NCI-H1436 treated with DMSO at 0.1 percent for 48 hours (cell line): ENCODE measurements at places on chromosomes 16 and 17.

DNA sequence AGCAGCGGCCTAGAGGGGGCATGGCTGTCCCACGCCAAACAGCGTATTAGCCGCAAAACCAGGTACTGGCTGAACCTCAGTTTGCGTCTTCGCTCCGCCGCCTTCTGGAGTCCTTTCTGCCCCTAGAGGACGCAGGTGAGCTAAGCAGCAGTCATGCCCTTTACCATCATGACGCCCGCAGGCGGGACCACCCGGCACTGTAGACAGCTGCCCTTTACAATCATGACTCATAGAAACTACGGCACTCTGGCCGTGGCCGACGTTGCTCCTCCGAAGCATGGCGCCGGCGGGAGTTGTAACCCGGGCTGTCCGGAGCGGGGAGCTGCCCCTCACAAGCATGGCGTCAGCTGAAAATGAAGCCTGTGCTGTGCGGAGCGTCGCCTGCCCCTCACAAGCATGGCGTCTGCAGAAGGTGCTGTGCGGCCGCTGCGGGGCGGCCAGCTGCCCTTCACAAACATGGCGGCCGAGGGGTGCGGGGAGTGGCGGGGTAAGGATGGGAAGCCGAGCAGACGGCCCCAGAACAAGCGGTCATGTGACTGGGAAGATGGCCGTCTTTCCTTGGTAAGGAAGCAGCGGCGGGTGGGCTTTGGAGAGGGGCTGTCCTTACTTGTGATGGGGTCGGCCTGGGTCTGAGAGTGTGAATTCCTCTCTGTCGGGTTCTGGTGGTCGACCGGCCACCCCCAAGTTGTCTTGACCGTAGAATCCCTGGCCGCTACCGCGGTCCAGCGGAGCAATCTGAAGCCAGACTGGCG lies at the start of gene VPS35L:
TSS of gene VPS35L (plus strand) at position 518 of the 752 bp plus-strand sequence. CDS start at position 545, 27 bp downstream.
- DNase-seq, result peak; percentile 93

DNA sequence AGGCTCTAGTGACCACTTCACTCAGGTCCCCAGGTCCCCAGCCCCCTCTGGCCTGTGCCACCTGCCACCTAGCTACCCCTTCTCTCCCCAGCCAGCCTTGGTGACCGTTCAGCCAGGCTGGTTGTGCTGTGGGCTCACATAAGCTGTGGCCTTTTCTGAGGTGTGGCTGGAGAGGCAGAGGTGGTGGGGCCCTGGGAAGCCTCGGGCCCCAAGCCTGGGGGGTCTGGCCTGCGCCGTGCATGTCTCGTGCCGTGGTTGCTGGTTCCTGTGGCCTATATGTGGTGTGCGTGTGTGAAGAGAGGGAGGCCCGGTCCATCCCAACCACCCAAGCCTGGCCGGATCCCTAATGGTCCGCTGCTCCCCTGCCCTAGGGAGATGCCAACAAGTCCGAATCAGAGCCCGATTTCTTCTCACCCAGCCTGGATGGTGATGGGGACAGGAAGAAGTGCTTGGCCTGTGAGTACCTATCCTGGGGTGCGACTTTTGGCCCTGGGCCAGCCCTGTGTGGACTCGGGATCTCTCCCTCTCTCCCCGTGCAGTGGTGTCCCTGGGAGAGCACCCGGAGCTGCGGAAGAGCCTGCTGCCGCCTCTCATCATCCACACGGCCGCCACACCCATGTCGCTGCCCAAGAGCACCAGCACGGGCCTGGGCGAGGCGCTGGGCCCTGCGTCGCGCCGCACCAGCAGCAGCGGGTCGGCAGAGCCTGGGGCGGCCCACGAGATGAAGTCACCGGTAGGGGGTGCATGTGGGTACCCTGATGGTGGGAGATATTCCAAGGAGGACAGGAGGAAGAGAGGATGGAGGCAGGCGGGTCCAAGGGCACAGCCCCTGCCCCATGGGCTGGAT lies 35.9 kb downstream of the CACNA1G start:
- no peak for DNase-seq

- no peak for DNase-seq
Measured at GRCh38 chr16:5875416-5875815, 777.8 kb upstream of the EEF2KMT start.

- DNase-seq, result no peak
Measured at GRCh38 chr17:35708951-35709350, 22.5 kb upstream of the RASL10B start.

- DNase-seq, result no peak
Measured at GRCh38 chr17:28720247-28720996, 637 bp downstream of the RPL23A start.

DNA sequence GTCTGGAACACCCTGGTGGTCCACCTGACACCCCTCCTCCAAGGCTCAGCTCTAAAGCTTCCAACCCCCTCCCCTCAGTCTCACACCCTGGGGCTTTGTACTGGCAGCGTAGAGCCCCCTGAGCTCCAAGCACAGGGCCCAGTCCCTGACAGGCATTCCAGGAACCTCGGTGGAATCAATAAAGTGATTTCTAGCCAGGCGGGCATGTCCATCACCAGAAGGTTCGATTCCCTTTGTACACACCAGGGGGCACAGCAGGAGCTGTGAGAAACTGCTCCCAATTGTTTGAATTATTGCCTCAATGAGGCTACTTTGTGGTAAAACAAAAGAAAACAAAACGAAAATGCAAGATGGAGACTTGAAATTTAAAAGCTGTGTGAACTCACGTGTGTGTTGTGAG lies 51.8 kb downstream of the SMPD3 start:
- no peak for DNase-seq

DNA sequence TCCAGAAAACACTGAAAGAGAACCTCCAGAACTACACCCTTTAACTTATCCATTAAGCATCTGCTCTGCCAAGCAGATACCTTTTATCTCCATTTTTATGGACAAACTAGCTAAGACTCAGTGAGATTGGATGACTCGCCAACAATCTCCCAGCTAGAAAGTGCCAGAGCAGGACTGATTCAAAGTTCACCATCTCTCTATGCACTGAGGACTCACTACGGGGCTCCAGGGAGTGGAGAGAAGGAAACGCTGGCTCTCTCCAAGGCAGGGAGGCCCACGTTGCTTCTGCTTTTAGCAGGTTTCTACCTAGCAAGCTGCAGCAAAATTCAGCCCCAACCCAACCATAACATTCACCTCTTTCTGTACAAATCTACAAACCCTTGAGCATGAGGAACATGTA lies 52.8 kb upstream of the ARHGAP44 start:
- DNase-seq, result no peak

GRCh38 chr16:48499923-48500381 lies 110.0 kb downstream of the N4BP1 start:
- no peak for DNase-seq

DNA sequence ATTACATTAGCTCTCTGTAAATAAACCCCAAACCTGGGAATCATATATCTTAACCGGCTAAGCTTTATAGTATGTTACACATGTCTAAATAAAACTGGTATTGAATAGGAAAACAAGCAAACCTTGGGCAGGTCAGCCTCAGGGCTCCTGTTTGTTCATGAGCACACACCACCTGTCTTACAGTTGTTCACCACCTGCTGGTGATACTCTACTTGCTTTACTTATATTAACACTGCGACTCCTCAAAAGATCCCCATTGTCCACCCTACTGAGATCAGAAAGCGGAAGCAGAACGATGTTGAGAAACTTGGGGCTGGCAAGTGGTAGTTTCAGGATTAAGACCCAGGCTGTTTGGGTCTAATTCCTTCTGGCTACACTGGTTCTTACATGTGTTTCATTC lies 16.4 kb downstream of the CDH13 start:
- no peak for DNase-seq

DNA sequence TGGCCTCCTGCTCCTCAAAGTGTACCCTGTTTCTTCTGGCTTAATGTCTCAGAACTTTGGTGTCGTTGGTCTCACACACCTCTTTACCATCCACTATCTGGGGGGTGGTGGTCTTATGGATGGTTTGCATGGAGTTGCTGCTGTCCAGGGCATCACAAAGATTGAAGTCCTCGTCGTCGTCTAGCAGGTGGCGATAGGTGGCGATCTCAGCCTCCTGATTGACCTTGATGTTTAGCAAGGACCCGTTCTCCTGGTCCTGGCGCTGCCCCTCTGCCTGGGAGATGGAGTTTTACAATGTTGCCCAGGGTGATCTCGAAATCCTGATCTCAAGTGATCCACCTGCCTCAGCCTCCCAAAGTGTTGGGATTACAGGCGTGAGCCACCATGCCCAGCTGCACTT lies 31.1 kb upstream of the HELZ start:
- no peak for DNase-seq

DNA sequence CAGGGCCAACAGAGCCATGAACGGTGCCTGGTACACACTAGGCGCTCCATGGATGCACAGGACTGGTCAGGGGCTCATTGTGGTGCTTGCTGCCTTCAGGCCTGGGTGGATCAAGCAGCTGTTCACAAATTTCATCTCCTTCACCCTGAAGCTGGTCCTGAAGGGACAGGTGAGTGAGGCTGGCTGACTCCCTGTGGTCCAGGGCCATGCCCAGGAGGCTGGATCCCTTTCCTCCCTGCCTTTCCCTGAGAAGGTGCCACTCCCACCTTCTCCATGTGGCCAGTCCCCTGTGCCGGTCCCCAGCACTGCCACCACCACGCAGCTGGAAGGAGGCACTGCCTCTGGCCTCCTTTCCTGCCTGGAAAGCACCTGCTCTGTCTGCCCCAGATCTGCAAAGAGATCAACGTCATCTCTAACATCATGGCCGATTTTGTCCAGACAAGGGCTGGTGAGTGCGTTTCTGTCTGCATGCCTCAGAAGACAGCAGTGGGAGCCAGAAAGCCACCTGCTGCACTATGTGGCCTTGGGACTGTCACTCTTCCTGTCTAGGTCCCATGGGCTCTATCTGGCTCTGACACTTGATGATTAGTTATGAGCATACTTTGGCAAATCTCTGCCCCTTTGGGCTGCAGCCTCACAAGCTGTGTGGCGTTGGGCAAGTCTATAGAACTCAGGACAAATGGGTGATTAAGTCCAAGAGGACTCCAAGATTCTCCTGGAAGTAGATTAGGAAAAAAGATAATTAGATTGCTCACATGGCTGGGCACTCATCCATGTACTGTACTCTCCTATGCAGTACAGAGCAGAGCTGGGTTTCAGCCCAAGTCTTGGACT lies 9.4 kb downstream of the CETP start:
- DNase-seq, result no peak

DNA sequence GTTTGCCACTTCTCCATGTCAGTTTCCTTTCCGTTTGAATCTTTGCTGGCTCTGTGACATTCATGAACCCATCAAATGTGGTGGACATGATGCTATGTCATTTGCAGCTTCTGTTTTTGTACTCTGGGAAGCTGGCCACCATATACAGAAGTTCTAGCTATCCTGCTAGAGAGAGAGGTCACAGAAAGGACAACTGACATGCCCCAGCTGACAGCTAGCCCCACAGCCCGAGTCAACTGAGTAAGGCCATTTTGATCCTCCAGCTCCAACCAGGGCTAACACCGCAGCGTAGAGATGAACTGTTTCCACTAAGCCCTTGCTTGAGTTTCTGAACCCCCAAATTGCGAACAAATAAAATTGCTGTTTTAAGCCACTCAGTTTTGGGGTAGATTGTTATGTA lies 33.8 kb downstream of the CCDC42 start:
- DNase-seq, result no peak

GRCh38 chr16:79067600-79067999 lies 532.9 kb downstream of the MAF start:
- DNase-seq, result no peak

DNA sequence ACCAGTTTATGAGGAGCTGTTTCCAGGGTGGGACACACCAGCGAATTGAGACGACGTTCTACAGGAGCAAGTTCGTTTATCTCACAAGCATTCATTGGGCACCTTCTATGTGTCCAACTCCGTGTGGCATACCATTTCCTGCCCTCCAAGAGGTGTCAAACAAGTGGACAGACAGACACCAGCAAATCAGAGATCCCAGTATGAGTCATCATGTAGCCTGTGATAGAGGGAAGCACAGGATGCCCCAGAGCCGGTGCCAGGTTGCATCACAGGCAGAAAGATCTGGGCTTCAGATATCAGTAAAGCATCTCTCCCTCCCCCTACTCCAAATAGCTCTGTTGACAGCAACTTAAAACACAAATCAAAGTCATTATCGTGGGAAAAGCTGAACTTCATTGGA lies 31.8 kb upstream of the MAF start:
- no peak for DNase-seq

DNA sequence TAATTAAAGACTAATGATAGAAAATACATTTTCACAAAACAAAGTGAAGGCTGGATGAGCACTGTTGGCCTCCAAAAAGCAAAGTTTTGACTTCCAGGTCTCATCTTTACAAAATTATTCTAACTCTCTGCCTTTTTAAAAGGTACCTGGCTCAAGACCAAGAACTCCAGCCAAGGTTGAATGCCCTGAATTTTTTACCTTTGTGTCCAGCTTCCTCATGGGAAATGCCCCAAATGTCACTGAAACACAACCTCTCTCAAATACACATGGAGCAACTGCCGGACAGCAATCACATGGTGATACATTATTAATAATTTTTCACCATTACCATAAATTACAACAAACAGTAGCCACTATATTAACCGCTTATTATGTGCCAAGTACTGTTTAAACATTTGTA lies 32.2 kb downstream of the ADAMTS18 start:
- DNase-seq, result no peak

DNA sequence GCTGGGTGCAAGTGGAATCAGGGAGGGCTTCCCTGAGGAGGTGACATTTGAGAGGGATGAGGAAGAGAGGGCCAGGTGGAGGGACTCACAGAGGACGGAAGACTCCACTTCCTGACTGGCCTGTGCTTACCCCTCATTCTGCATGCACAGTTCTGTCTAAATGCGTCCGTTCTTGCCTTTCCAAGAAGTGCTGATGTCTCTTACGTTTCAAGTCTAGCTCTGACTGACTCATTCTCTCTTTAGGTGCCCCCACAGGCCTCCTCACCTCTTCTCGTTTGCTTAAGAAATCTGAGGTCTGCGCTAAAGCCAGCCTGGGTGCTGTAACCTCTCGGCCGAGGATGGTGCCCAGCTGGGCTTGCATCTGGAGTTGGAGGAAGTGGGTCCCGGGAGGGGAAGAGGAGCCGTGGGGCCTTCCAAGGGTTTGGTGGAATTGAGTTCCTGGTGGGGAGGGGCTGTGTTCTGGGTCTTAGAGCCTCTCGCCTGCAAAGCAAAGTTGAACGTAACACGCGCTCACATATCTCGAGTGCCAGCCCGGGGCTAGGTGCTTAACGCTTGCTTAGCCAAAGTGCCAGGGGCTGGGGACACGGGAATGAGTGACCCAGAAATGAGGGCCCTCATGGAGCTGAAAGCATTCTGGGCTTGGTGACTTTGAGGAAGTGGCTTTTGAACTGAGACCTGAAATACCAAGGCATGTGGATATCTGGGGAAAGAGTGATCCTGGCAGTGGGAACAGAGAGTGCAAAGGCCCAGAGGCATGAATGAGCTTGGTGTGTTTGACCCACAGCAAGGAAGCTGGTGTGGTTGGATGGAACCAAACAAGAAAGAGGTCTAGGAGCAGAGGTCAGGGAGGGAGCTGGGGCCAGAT lies 4.8 kb downstream of the IL4R start:
- DNase-seq, result no peak

DNA sequence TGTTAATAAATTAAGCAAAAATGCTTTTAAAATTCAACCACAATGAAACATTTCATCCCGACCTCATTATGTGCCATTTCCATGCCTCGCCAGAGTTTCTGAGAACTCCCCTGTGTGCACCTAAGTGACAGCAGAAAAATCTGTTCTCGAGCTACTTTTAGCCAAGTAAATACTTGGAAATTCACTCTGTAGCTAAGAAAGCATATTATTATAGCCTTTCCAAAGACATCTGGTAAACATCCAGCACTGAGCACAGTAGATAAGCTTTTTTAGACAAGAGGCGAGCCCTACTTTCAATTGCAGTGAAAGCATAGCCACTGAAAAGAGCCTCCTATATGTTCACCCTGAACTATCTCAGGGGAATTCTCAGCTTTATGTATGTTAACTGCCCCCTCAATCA lies 242.8 kb upstream of the PSMD7 start:
- DNase-seq, result no peak

GRCh38 chr17:78665387-78665951 lies 88.3 kb upstream of the DNAH17 start:
- DNase-seq, result no peak
